Bronchus fibroblast of lung (primary cell): ENCODE measurements at places on chromosomes 11 and 22. TPM values are rescaled to one million over a fixed set of nuclear protein-coding genes. Genes with fewer than 3 reads are reported as not detected.

KRTAP5-9 gene
- not detected in 2 replicates for total RNA-seq

C1QTNF4 gene
- total RNA-seq, result 1.8 and 2.8 TPM in 2 replicates

DCUN1D5 gene
- 99.0 and 104 TPM in 2 replicates for total RNA-seq

C11orf91 gene
- total RNA-seq, result not detected in 2 replicates

PKDREJ gene
- total RNA-seq, result under 0.01 TPM in 1 of 2 replicates, not detected in the other

DDTL gene
- total RNA-seq, result 0.50 and 0.59 TPM in 2 replicates

C11orf52 gene
- total RNA-seq, result 0.34 and 0.59 TPM in 2 replicates

BRMS1 gene
- total RNA-seq, result 52.5 and 59.5 TPM in 2 replicates

TRIM22 gene
- total RNA-seq, result 5.8 and 7.6 TPM in 2 replicates

HARBI1 gene
- total RNA-seq, result 2.8 and 4.2 TPM in 2 replicates

APOA5 gene
- total RNA-seq, result not detected in 2 replicates

CCDC116 gene
- not detected in 2 replicates for total RNA-seq

DBX1 gene
- not detected in 2 replicates for total RNA-seq

RHBDD3 gene
- 19.8 and 25.7 TPM in 2 replicates for total RNA-seq

RAB36 gene
- 3.1 and 3.4 TPM in 2 replicates for total RNA-seq

FGF19 gene
- not detected in 2 replicates for total RNA-seq

XRRA1 gene
- 9.1 and 11.8 TPM in 2 replicates for total RNA-seq

COA4 gene
- total RNA-seq, result 135 and 141 TPM in 2 replicates

TRIM51 gene
- total RNA-seq, result not detected in 2 replicates

SERPING1 gene
- total RNA-seq, result 56.3 and 67.6 TPM in 2 replicates

SLC25A45 gene
- 0.67 and 0.74 TPM in 2 replicates for total RNA-seq

PELI3 gene
- 4.0 and 4.3 TPM in 2 replicates for total RNA-seq

PLXNB2 gene
- 100 and 107 TPM in 2 replicates for total RNA-seq

MS4A4A gene
- total RNA-seq, result not detected in 2 replicates

RFPL3 gene
- not detected in 2 replicates for total RNA-seq

EHF gene
- not detected in 2 replicates for total RNA-seq

KDM4D gene
- total RNA-seq, result 2.1 and 2.7 TPM in 2 replicates
